ENCODE measurements at places on chromosomes 7 and 10. TPM values are rescaled to one million over a fixed set of nuclear protein-coding genes. Genes with fewer than 3 reads are reported as not detected.

ACSL5 gene
- 0.30 TPM for total RNA-seq

TUBAL3 gene
- 0.19 TPM for total RNA-seq

ACTR3C gene
- 0.36 TPM for total RNA-seq

PDAP1 gene
- total RNA-seq: 176 TPM

BRI3 gene
- total RNA-seq: 164 TPM

OLAH gene
- total RNA-seq: 0.40 TPM

PROSER2 gene
- total RNA-seq: 41.8 TPM

IFIT1B gene
- not detected for total RNA-seq

TMEM229A gene
- total RNA-seq: not detected

SSC4D gene
- total RNA-seq: 1.6 TPM

PRR15 gene
- total RNA-seq: 2.3 TPM

CRCP gene
- 26.7 TPM for total RNA-seq

NAPEPLD gene
- total RNA-seq: 4.1 TPM

LRRC4 gene
- total RNA-seq: not detected

PIP gene
- not detected for total RNA-seq

EPHB4 gene
- total RNA-seq: 44.1 TPM

TCERG1L gene
- not detected for total RNA-seq

CLCN1 gene
- total RNA-seq: not detected

CFAP58 gene
- total RNA-seq: 0.10 TPM

ORAI2 gene
- total RNA-seq: 36.7 TPM

PDK4 gene
- total RNA-seq: 10.3 TPM

WIPF3 gene
- total RNA-seq: 0.61 TPM

COL26A1 gene
- 0.36 TPM for total RNA-seq

DPYSL4 gene
- total RNA-seq: 16.7 TPM

All from A549 treated with GW870086 at 1 μM for 4 hours (cell line).